NCI-H1930 (cell line): ENCODE measurements at places on chromosomes 2 and 18.

- DNase-seq, result peak; percentile 50
Measured at GRCh38 chr18:21444465-21445212, 155.9 kb downstream of the ESCO1 start.

GRCh38 chr2:105437708-105438103 is 38.9 kb upstream of the FHL2 start:
- no peak for DNase-seq

DNA sequence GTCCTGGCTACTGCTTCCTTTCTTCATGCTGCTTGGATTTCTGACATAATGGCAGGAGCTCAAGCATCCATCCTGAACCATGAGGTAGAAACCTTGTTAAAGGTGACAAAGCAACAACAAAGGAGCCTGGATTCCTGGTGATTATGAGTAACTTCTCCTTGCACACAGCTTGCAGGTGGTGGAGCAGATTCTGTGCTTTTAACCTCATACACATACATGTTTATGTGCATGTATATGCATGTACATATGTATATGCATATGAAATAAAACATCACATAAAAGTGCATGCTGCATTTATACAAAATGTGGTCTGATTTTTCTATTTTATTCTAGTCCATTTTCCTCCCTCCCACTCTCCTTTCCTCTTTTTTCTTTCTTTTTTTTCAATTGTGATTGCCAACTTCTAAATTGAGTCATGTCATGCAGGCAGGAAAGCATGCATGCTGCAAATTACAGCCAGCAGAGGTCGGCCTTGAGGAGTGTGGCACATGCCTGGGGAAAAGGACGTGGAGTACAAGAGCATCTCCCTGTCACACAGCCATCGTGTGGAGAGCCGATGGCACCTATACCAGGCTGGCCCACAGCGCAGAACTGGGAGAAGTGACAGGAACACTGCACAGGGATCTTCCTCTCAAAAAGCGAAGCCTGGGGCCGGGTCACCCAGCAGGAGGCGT is 17.9 kb downstream of the LCT start:
- DNase-seq, result no peak

DNA sequence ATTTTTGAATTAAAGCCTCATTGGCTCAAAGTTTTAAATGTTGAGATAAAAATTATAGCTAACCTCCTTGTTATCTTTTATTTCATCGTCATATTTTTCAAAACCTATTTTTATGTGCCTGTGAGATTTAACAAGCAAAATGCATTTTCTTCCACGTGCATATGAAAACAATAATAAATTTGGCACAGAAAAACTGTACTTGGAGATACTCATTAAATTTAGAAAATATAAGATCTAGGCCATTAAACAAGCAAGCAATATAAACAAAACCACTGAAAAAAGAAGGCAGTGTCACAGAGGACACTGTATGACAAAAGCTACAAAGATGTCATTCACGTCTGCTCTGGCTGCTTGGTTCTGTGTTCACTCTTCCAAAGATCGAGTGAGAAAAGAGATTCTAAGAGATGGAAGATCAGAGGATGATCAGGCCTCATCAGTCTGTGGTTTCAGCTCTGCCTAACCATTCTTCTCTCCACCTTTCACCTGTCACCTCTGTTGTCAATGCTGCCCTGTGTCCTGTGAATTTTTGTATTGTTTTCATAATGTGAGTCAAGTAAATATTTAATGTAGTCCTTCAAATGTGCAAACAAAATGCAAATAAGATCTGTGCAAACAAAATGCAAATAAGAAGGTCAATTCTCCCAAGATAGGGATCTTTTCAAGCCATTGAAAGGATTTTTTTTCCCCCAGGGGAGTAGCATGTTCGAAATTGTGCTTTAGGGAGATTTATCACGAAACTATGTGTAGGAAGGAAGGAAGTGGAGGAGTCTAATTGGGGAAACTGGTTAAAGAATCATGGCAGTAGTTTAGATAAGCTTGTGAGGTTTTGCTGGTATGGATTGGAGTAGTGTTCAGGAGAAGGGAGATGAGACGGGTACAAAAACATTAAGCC is 138.7 kb upstream of the RBMS1 start:
- no peak for DNase-seq

DNA sequence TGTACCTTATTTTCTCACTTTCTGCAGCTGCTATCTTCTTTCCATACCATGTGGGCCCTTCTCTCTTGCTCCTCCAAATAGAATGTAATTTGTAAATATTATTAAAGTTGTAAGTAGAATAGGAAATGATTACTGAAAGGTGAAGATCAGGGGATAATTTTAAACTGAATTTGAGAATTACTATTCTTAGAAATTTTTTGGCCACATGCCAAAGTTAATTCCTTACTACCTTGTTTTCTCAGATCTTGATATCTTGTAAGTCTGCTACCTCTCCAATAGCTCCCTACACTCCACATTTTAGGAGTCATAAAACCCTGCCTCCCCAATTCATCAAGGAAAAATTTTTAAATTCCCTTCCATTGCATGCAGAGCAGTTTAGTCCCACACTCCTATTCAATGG is 442.7 kb downstream of the SATB2 start:
- DNase-seq, result no peak
